ENCODE measurements at places on chromosomes 7 and 10.

- no peak for DNase-seq
Measured at GRCh38 chr10:25842146-25842545, 91.9 kb upstream of the MYO3A start.

DNA sequence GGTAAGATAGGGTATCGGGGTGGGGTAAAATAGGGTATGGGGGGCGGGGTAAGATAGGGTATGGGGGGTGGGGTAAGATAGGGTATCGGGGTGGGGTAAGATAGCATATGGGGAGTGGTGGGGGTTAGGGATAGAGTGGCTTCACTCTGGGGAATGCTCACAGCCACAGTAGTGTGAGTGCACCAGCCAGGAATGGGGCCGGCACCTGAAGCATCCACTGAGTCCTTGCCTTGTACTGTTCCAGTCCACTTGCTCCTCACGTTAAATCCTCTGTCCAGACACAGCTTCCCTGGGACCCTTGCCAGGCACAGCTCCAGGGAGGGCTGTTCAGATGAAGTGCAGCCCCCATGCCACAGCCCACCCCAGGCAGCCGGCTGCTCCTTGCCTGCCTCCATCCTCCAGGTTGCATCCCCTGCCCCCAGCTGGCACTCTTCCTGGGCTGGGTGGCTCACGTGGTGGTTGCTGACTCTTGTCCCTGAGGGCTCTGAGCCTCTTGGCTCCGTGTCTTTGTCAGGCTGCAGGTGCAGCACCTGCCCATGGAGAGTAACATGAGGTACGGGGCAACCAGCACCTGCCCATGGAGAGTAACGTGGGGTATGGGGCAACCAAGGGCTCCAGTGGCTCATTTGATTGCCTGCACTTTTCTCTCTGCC is 268.4 kb downstream of the TCERG1L start:
- DNase-seq: peak; percentile 53

DNA sequence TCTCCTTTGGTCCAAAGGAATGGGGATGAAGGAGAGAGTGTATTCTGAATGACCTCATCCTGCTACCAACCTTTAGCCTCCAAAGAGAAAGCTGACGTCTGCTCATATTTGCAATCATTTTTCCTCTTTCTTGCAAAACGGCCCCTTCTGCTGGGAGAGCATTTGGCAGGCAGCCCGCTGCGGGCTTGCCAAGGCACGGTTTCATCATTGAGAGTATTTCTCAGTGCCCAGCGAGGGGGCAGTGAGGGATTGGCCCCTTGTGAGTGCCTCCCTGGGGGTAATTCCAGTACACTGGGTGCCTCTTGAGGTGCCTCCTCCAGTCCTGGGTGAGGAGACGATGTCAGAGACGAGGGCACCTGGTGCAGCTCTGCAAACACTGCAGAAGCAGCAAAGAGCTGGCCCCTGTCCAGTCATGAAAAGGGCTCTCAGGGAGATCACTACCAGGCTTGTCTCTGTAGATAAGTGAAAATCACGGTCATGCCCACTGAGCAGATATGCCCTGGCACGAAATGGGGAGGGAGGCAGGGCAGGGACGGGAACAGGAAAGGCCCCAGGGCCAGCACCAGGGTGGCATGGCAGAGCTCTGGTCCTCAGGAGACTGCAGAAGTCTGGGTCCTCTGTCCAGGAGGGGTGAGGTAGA is 48.7 kb upstream of the SHH start:
- DNase-seq: peak; percentile 62

GRCh38 chr7:76063525-76063924 is 15.6 kb downstream of the MDH2 start:
- DNase-seq: peak; percentile 30

DNA sequence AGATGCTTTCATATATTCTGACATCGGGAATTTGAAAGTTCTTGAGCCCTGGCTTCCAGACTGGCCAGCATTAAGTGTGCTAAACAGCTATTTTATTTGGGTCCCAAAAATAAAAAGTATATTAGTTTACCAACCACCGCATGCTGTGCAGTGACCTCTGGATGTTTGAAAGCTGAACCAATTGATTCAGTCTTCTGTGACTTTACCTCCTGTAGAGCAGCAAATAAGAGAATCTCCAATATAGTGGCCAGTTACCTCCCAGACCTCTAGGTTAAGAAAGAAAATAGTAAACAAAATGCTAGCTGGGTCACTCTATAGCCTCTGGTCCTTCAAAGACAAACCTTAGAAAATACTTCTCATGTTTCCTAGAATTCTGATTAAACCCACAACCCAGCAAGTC is 424.6 kb upstream of the NFE2L3 start:
- DNase-seq: no peak

DNA sequence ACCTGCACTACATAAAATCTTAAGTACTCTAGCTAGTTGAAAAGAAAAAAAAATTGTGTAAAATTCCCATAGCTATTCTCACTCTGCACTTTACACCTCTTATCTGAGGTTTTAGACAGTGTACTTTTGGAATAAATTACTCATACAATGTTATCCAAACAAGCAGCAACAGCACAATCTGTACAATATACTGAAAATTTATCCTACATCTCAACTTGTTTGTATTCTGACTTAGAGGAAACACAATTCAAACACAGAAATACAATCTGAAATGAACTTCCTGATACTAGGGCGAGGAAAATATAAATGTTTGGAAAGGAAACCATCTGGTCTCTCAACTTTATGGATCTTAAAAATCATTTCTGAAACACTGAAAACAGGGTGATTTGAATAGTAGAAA is 381.7 kb downstream of the THSD7A start:
- DNase-seq: no peak

GRCh38 chr7:47734287-47734948 is 152.5 kb upstream of the TNS3 start:
- no peak for DNase-seq

- DNase-seq: no peak
Measured at GRCh38 chr7:23214938-23215337, 31.6 kb upstream of the GPNMB start.

DNA sequence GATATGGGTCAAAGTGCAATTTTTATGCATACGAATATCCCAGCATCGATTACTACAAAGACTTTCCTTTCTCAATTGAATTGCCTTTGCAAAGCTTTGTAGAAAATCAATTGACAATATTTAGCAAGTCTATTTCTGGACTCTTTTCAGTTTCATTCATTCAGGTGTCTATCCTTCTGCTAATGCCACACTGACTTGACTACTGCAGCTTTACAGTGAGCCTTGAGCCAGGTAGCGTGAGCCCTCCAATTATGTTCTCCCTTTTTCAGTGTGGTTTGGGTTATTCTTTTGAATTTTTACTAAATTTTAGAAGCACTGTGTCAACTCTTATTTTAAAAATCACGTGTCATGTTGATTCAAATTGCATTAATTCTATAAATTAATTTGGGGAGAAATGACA is 19.5 kb upstream of the AKR1E2 start:
- DNase-seq: no peak

DNA sequence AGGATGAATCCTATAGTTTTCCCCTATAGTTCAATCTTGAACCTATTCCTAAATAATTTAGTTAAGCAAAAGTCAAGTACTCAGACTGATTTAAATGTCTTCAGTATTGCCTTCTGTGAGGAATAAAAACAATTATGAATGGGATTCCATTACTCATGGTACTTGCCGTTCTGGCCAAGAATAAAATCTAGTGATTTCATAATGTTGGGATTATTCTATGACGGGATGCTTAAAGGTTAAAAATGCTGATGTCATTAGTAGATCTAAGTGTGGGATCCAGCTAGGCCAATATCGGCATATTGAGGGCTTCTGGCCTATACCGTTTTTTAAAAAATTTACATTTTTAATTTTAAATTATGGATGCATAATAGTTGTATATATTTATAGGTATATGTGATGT is 5.3 kb downstream of the BPGM start:
- DNase-seq: no peak

- no peak for DNase-seq
Measured at GRCh38 chr10:5493691-5494090, 5.7 kb downstream of the CALML5 start.

- DNase-seq: no peak
Measured at GRCh38 chr7:47132471-47132870, 449.4 kb downstream of the TNS3 start.

DNA sequence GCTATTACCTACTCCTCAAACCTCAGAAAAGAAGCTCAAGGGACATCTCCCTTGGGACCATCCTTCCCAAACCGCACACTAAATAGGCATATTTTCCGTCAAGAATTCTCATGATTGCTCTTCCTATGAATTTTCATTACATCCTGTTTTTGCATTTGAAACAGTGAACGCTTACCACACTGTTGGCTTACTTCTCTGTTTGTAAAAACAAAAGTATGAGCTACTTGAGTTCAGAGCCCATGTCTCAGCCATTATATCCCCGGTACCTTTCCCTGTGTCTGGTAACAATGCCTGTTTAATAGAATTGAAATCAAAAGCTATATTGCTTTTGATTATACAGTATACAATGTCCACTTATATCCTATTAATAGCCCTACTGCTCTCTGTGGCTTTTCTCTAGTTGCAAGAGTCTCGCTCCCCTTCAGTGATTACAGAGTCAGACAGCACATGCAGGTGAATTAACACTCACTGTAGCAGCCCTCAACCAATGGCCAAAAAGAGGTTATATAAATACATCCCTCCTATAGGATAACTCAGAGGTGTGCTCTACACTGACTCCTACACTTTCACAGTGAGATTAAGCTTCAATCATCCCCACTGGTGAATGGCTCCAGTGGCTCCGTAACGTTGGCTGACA is 264.4 kb downstream of the SORCS1 start:
- DNase-seq: no peak

GRCh38 chr10:58638388-58638787 is 125.7 kb downstream of the BICC1 start:
- DNase-seq: no peak

- DNase-seq: no peak
Measured at GRCh38 chr7:43463401-43463980, 119.4 kb upstream of the STK17A start.

DNA sequence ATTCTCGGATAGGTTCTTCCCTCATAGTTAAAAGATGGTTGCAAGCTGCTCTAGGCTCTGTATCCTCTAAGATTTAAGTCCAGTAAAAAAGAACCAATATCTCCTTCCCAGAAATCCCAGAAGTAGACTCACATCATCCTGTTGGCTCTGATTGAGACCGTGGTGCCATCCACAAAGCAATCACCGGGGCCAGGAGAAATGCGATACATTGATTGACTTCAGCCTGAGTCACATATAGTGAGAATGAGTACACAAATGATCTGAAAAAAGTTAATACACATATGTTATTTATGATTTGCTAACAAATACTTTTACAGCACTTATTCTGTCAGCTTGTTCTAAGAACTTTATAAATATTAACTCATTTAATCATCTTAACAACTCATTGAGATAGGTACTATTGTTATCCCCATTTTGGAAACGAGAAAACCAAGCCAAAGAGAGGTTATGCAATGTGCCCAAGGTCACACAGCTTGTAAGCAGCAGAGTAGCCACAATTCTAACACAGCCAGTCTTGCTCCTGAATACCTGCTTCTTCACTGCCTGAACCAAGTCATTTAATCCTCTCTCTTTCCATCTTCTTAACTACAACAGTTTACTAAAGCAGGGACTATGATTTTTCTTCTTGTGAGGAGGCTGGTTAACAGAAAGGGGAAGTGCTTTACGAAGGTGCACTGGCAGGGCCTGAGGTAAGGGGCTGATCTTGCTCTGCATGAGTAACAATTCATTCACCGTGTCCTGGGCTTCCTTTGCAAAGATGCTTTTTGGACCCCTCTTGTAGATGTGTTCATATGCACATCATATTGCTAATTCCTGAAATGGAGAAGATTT is 177.0 kb downstream of the REEP3 start:
- no peak for DNase-seq

GRCh38 chr10:6154566-6154965 is 48.2 kb upstream of the PFKFB3 start:
- DNase-seq: no peak

DNA sequence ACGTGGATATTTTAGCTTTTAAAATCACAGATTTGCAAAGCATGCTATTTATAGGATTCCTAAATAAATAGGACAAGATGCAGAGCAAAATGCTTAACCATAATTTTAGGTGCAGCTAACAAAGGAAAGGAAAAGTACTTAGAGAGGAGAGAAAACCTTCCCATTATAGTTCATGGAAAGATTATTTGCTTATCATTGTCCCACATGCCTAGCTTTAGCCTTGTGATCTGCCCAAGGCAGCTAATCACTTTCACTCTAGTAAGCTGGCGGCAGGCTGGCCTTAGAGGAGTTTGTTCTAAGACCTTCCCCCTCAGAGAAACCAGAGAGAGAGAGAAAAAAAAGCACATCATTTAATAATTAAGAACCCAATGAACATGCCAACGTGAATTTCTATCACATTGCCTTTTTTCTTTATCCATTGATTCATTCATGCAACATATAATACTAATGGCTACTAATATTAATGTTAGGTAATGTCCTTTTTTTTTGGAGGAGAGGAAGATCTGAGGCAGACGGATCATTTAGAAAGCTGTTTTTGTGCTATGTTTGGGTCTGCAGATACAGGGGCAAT is 274.6 kb downstream of the ARL4A start:
- DNase-seq: no peak

DNA sequence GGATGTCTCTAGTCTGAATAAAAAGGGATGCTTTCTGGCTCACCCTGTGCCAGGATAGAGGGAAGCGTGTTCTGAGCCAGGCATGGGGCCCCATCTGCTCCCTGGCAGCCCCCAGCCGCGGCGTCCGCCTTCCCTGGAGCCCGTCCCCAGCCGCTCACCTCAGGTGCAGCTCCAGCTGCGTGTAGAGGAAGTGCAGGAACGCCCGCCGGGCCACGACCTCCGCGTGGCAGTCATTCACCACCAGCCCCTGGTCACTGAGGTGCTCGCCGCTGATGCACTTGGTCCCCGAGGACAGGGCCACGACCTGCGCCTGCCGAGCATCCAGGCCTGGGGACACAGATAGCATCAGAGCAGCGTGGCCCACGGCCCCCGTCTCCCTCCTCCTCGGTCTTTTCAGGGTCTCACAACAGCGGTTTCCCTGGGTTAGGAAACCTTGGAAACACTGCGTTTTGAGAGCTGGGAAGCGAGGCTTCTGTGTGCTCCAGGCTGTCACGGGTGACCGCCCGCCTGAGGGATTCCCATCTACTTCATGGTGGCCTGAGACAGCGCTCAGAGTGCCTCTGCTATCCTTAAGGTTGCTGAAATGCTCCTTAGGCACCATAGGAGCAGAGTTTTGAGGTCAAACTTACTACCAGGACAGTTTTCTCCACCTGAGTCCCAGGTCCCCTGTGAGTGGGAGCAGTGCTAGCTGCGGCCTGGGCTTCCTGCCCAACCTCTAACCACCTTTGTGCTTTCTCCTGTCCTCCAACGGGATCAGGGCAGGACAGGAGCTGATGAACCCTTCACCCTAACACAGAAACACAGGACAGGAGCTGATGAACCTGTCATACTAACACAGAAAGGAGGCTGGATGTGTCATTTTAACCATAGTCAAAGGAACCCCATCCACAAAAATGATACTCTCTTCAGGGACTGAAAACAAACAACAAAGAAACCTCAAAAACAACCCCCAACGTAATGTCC is 186.1 kb downstream of the WDR37 start:
- DNase-seq: no peak

DNA sequence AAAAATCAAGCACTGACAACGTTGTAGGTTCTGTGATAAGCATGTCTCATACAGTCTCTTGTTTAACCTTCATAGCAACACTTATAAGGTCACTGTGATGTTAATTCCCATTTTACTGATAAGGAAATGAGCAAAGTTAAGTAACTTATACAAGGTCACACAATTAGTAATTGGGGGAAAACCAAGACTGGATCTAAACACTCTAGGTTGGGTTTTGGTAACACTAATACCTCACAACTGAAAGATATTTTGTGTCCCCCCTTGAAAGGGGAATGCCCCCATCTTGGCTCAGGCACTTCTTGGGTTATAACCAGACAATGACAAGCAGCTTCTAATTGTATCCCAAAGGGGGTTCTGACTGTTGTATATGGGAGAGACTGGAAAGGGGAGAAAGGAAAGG is 36.0 kb upstream of the ABCB4 start:
- no peak for DNase-seq

Data from NCI-H1105 (cell line).